T-helper 2 cell (primary cell): ENCODE measurements at places on chromosomes 11 and 22.

- DNase-seq, result no peak
Measured at GRCh38 chr11:73414977-73415651, 38.9 kb downstream of the RELT start.

- DNase-seq, result no peak
Measured at GRCh38 chr11:76151556-76152085, 54.7 kb downstream of the WNT11 start.

GRCh38 chr11:64352099-64352994 is 6.6 kb upstream of the RPS6KA4 start:
- DNase-seq, result no peak

GRCh38 chr22:43476341-43476740 is 64.5 kb downstream of the MPPED1 start:
- no peak for DNase-seq

GRCh38 chr11:12177739-12178338 is 67.4 kb downstream of the MICAL2 start:
- DNase-seq, result no peak

DNA sequence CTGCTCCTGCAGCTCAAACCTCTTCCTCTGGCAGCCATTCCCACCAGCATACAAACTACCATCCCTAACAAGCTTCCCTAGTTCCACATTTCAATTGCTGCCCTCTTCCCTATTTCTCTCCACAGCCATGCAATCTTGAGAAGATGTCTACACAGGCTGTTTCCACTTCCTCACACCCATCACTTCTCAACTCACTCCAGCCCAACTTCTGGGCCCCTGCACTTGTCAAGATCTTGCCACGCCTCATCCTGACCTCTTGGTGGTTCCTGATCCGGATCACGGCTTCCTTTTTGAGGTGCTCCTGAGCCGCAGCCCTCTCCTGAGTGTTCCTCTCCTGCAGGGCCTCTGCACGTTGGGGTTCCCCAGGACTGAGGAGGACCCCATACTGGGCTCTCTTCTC is 22.6 kb downstream of the RPL27A start:
- DNase-seq, result no peak
